Urinary bladder (tissue), 4 donors: ENCODE measurements at places on chromosomes 6 and 20.

DNA sequence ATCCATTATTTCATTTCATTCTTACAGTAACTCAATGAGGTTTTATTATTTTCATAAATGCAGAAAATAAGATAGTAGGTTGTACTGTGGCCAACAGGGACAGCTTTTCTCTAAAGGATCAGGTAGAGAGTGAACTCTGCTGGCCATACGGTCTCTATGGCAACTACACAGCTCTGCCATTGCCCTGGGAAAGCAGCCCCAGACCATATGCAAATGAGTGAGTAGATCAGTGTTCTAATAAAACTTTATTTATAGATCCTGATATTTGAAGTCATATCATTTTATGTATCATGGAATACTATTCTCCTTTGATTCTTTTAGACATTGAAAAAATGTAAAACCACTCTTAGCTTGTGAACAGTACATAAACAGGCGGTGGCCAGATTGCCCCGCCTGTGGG, 192.5 kb upstream of the RREB1 start:
- DNase-seq = no peak

DNA sequence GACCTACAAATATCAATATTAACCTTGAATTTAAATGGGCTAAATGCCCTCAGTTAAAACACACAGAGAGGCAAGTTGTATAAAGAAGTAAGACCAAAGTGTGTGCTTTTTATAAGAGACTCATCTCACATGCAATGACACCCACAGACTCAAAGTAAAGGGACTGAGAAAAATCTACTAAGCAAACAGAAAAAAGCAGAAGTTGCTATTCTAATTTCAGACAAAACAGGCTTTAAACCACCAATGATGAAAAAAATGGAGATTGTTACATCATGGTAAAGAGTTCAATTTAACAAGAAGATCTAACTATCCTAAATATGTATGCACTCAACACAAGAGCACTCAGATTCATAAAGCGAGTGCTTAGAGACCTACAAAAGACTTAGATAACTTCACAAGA, 741.9 kb upstream of the MARCKS start:
- no peak for DNase-seq

GRCh38 chr6:63975699-63976098, 340.1 kb downstream of the PHF3 start:
- DNase-seq = no peak

- DNase-seq = no peak
Measured at GRCh38 chr6:6674872-6675271, 86.4 kb downstream of the LY86 start.

GRCh38 chr6:154537511-154538325, 27.2 kb upstream of the CNKSR3 start:
- peak; percentile 57 for DNase-seq

DNA sequence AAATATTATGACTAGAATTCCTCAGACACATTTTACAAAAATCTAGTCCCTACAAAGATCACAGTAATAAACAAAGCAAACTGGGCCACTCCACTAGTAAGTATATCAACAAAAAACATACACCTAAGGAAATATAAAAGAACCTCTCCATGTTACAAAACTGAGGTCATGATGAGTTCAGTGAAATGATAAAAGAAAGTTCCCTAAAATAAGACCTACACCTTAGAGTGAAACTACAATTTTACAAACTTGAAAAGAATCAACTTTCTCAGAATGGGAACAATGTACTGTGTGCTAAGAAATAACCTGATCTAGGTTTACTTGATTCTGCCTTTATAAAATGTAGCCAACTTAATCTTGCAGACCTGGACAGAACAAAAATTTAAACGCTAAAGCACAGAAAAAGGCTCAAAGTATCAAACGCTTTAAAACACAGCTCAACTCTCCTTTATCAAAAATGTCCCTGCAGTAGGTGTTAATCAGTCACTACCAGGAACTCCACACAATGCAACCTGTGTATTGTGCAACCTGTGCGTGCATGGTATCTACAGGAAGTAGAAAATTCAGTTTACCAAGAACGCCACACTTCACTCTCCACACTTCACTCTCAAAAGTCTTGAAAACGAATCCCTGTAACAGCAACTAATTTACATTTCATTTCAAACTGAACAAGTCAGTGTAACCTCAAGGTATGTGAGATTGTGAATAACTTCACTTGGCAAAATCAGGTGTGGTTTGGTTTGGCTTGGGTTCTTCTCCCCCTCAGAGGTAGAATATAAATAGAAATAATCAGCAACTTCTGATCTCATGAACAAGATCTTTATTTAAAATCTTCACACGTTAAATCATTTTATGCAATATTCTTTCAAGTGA, 1.8 kb downstream of the RALGAPA2 start:
- no peak for DNase-seq

GRCh38 chr6:156783958-156784357, 6.8 kb downstream of the ARID1B start:
- no peak for DNase-seq

GRCh38 chr20:51452091-51452613, 90.4 kb downstream of the NFATC2 start:
- no peak for DNase-seq

DNA sequence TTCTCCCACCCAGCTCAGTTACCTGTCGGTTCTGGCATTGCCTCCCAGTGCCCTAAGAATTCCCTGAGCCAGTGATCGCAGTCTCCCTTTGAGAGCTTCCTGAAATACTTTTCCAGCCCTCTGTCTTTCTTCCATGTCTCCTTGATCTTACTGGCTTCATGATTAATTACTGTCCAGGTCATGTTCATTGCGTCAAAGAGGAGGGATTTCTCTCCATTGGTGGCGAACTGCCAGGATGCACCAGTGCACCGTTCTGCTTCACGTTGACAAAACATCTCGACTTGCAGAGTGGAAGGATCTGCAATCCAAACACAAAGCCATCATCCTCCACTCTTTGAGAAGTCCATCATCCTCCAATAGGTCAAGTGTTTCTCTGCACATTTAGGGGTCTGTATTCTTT, 8.6 kb downstream of the RAET1E start:
- no peak for DNase-seq

GRCh38 chr6:118761645-118762044, 110.3 kb upstream of the CEP85L start:
- DNase-seq = no peak

DNA sequence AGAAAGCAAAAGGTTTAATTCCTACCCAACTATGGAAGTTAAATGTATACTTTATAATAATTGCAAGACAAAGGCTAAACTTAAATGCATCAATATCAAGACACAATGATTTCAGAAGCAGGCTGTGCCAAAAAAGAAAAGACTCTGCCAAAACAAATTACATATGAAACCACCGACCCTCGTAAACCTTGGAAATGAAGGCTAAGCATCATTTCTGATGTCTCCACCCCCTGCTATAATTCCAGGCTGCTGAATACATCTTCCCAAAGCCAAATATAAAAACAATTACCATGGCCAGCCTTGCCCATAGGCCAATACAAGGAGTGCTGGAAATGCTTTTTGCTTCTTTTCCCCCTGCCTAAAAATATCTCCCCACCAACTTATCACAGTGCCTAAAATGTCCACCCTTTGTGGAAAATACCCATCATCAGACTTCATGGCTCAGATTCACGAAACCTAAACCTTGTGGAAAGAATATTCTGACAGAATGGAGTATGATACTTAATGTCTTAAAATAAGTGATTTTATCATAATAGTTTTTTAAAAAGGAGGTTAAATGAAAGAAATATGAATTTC, 37.4 kb downstream of the RCAN2 start:
- DNase-seq = peak; percentile 14

- DNase-seq = no peak
Measured at GRCh38 chr20:11978496-11978895, 60.8 kb downstream of the BTBD3 start.

DNA sequence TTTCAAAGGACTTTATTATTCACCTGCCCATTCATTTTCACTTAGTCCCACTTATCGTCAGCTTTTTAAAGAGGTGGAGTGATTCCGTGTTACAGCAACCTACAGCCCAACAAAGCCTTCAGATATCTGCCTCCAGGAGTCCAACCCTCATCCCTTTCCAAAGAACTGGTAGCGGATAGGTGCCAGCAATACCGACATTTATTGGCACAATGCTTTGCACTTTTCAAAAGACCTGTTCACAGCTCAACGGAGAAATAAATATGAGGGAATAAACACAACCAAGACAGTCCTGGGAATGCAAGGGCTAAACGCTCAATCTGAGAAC, 819 bp upstream of the MTRF1L start:
- no peak for DNase-seq

- no peak for DNase-seq
Measured at GRCh38 chr6:32117461-32117860, 8.3 kb upstream of the TNXB start.

GRCh38 chr6:166257911-166258318, 50.3 kb downstream of the PRR18 start:
- no peak for DNase-seq

DNA sequence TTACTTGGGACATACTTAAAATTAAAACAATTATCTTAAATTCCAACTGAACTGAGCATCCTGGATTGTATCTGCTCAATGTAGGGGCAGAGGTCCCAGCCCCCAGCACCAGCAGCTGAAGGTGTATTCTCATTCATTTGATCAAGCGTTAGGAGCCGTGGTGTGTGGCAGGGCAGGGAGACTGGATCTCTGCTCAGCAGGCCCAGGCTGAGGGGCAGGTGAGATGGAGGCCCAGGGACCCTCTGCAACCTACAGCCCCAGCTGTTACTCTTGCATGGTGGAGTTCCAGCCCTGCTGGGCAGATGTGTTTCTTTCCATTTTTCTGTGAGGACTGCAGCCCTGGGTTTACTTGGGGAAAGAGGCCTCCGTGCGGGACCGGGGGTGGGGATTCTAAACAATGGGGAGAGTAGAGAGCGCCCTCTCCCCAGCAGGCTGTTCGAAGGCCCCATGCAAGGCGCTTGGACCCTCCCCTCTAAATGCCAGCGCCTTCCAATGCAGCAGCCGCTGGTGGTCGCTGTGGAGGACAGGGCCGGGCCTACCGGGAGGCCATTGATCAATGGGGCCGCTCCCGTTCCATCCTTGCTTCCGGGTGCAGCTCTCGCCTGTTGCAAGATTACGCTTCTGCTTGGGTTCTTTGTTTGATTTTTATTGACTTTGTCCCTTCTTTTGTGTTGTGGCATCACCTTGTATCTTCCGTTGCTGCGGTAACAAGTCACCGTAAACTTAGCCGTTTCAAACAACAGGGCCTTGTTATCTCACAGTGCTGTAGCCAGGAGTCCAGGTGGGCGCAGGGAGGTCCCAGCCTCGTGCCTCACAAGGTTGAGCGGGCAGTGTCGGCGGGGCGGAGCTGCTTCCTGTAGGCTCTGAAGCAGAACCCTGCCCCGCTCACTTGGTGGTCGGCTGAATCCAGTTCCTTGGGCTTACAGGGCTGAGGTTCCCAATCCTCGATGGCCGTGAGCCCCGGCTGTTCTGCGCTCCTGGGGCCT, 134.8 kb upstream of the PHACTR3 start:
- DNase-seq = no peak

DNA sequence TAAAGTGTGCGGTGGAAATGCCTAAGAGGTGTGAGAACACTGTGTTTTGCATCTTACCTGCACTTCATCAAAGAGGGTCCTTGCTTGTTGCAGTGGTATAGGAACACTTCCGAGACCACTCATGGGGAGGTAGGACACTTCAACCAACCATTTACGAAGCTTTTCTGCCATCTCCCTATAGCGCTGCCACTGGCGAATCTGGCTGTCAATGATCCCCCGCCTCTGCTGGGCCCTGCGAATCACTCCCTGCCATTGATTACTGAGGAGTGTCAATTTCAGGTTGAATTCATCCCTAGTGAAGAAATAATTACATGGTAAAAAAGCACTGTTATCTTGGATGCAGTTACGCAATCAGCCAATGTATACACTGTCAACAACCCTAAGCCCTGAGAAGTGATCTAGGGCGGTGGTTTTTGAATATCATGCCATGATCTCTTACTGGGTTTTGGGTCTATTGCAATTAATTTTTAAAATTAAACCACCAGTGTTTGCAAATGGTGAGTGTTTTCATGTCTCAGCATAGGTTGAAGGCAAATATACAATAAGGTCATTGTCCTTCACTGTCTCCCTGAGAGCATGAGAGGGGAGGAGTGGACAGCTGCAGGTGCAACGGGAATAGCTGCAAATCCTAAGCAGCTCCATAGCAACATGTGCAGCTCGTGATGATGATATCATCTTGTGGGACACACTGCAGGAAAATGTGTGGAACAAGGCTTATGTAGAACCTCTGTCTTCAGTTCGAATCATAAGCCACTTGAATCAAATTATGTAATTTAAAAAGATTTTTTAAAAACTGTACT, 400.6 kb downstream of the ESR1 start:
- DNase-seq = no peak

DNA sequence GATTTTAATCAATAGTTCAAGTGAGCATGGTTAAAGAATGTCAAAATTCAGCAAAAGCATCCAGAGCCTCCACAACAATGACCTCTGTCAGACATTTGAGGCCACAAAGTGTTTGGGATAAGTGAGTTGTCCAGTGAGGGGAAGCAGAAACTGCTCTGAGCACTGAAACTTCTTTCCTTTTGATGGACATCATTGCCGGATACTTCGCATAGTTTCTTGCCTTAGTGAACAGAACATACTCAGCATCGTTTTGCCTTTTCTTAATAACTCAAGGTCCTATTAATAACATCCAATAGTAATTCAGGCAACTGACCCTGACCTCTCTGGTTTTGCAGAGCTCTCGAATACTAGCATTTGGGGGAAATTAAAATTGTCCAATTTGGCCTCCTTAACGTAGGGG, 78.6 kb downstream of the EDN3 start:
- DNase-seq = no peak

GRCh38 chr6:43931201-43931600, 161.2 kb downstream of the VEGFA start:
- DNase-seq = no peak

GRCh38 chr20:31517373-31517772, 3.1 kb downstream of the HM13 start:
- no peak for DNase-seq

GRCh38 chr20:62675156-62675876, 33.0 kb downstream of the SLCO4A1 start:
- DNase-seq = no peak

DNA sequence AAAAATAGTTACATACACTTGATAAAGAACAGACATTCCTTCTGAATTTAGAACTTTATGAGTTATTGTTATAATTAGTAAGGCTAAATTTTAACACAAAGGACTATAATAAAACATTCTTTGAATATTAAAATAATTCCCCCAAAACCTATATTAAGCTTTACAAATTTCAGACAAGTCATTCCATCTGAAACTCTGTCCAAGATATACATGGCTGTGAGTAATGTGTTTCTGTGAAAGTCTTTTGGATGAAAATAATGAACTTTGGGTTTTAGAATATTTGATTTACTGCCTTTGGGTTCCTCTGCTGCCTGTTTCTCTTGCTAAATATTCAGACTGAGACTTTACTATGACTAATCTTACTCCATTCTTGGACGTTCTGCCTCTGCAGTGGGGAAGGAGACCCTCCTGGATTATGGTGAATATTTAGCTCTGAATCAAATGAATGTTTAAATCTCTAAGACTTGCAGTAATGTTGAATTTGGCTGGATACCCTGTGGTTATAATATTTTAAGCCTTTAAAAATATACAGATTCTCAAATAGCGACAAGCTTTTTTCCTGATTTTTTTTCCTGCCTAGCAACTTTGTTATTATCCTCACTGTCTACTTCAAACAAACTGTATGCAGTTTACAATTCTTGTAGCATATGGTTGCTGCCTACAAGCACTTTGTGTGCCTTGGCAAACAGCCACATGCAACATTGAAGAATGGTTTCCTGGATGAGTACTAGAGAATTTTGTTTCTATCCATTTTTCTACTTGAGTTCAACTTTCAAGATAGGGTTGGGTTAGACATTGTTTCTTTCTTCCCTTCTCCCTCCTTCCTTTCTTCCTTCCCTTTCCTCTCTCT, 51.4 kb downstream of the TXLNB start:
- peak; percentile 80 for DNase-seq

- no peak for DNase-seq
Measured at GRCh38 chr6:44254191-44255104, 2.9 kb downstream of the SLC35B2 start.
